ENCODE measurements at places on chromosomes 13 and 19. TPM values are rescaled to one million over a fixed set of nuclear protein-coding genes. Genes with fewer than 3 reads are reported as not detected.

The OR7A5 gene
- total RNA-seq, result not detected

The MCEMP1 gene
- not detected for total RNA-seq

The LRP3 gene
- total RNA-seq, result 0.82 TPM

The EFNB2 gene
- not detected for total RNA-seq

The CELF5 gene
- not detected for total RNA-seq

The ZNF415 gene
- 1.6 TPM for total RNA-seq

The ADGRE2 gene
- 4.7 TPM for total RNA-seq

DNA sequence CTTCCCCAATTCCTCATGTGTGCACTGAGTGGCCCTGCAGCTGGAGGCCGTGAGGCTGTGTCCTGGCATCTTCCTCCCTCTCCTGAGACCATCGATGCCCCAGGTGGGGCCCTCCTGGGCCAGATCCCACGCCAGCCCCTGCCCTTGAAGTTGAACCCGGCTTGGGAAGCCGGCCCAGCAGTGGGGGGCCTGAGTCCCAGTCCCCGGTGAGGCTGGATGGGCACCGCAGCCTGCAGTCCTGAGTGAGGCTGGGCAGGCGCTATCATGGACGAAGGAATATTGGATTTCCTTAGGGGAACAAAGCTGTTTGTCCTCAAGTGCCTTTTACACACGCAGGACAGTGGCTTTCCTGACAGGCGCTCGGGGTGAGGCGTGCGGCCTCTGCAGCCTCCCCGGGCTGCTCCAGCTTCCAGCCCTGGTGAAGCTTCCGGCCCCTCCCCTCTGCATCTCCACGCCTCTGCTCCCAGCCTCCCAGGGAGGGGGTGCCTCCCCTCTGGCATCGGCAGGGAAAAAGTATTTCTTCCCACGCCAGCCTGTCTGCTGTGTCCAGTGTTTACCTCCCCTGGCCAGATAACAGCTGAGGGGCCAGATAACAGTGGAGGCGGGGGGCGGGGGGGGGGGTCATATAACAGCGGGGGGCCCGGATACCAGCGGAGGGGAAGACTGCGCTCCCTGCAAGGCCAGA lies 159.5 kb downstream of the KDM4B start:
- no peak for DNase-seq

DNA sequence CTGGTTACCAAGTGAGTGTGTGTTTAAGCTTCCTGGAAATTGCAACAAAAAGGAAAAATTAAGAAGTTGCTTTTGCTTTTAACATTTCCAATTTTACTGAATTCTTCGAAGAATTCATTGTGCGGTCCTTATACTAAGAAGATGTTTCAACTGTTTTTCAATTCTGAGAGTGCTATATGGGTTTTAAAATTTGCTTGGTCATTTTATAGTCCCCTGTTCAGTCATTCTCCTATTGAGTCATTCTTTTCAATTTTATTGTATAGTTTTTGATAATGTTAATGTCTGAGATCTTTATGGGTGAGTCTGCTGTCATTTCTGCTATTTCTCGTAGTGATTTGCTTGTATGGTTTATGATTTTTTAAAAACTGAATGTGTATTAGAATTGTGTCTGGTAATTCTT lies 26.5 kb downstream of the UBA2 start:
- DNase-seq, result no peak

- DNase-seq, result no peak
These were observed 277.8 kb downstream of the LMO7 start for GRCh38 chr13:75913925-75914324.

GRCh38 chr13:59364641-59365085 lies 799.1 kb downstream of the DIAPH3 start:
- DNase-seq, result no peak

GRCh38 chr13:22135446-22135845 lies 464.6 kb downstream of the FGF9 start:
- DNase-seq, result no peak

DNA sequence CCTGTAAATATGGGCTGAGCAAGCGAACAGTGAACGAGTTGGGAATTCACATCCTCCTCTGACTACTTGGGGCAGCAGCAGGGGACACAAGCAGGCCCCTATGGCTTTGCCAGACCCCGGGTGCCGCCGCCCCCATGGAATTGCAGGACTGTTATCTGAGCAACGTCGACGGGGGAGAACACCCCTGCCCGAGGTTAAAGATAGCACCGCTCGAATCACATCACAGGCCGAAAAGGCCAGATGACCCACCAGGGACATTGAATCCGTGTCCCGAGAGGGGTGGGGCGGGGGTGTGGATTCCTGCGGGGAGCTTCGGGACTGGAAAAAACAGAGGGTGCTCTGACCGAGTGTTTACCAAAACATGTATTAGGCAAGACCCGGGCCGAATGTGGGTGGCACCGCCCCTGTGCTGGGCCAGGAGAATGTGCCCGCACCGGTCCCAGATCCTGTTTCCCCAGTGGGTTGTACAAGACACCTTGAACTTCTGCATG lies 9.1 kb downstream of the FEM1A start:
- no peak for DNase-seq

- DNase-seq, result no peak
These were observed 145.3 kb downstream of the PDS5B start for GRCh38 chr13:32731576-32731975.

DNA sequence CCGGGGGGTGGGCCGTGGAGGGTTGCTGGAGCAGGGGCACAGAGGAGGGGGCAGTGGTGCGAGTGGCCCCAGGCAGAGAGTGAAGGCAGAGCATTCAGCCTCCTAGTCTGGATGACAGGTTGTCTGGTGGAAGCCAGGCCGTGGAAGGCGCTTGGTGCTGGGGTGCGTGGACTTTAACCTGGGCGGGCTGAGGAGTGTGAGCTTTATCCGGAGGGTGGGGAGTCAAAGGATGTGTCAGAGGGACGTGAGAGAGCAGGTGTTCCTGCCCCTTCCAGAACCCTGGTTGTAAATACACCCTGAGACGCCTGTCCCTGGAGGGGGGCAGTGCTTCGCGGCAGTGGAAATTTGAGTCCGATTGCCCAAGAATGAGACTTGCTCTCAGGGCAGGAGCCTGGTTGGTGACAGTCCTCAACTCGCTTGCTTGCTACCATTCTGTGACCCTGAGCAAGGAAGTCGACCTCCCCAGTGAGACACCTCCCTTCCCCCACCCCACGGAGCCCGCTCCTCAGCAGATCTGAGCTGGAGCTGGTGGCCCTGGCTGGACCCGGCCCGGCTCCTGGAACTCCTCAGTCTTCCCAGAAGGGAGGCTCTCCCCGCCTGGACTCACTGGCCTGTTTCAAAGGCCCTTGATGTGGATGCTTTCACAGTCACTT lies 2.3 kb downstream of the SPPL2B start:
- no peak for DNase-seq

DNA sequence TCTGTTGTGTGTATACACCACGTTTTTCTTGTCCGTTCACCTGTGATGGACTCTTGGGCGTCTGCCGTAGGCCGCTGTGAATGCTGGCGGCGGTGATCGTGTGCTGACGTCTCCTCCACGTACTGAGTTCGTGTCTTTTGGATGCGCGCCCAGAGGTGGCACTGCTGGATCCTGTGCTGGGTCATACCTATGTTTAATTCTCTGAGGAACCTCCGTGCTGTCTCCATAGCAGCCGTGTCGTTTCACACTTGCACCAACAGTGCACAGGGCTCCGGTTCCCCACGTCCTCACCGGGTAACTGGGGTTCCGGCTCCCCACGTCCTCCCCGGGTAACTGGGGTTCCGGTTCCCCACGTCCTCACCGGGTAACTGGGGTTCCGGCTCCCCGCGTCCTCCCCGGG lies 56.2 kb downstream of the ATP11A start:
- no peak for DNase-seq

DNA sequence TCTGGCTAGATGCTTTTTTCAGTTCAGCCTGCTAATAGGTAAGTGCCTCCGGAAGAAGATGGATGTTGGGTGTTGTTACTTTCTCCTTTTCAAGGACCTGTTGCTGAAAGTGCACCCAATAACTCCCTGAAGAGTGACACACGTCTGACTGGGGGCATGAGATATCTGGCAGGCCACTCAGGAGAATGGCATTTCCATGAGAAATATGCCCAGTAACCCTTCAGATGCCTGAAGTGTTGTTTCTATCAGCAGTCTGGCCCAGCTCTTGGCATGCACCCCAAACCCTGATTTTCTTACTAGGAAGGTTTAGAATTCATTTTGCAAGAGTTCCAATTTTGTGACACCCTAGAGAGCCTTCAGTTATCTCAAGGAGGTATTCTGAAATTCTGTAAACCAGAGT lies 71.5 kb downstream of the ARHGAP35 start:
- no peak for DNase-seq

DNA sequence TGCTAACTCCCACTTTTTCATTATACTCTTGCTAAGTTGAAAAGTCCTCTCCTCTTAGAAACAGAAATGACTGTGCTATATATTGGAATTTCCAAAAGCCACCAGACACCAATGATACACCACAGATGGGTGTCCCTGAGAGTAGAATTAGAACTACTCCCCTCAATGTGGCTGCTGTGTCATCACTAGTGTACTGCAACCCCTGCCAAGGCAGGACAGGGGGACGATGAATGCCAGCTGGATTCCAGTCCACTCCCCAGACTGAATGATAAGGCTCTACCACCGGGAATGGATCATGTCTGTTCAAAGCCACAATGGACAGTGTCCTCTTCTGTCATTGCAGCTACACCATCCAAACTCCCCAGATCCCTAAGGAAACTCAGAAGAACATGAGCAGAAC lies 69.7 kb upstream of the EDNRB start:
- no peak for DNase-seq

GRCh38 chr13:33472446-33472845 lies 186.9 kb upstream of the STARD13 start:
- no peak for DNase-seq

DNA sequence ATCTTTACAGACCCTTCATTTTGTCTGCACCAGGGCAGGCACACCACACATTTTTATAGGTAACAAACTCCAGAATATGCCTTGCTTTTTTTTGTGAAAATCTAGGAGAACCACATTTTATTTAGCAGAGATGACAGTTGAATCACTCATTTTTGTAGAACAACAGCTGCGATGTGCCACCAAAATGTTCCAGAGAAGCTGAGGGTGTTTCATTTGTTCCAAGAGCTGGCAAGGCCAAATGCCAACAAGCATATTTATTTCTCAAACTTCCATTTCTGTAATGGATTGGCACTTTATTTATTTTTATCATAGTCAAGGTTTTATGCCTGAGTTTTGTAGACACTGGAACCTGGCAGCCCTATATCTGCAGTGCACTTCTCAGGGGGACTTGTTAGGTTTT lies 10.4 kb downstream of the OLFM4 start:
- DNase-seq, result no peak

Data from activated naive CD4-positive, alpha-beta T cell treated with anti-CD3 and anti-CD28 coated beads, Interleukin-2, amount 50 U/mL, for 72 hours (primary cell).